Spinal cord (tissue), 10 donors: ENCODE measurements at places on chromosomes 4 and X.

- no peak for DNase-seq
Observed at GRCh38 chr4:136369073-136369472, 1163.2 kb downstream of the PCDH18 start.

DNA sequence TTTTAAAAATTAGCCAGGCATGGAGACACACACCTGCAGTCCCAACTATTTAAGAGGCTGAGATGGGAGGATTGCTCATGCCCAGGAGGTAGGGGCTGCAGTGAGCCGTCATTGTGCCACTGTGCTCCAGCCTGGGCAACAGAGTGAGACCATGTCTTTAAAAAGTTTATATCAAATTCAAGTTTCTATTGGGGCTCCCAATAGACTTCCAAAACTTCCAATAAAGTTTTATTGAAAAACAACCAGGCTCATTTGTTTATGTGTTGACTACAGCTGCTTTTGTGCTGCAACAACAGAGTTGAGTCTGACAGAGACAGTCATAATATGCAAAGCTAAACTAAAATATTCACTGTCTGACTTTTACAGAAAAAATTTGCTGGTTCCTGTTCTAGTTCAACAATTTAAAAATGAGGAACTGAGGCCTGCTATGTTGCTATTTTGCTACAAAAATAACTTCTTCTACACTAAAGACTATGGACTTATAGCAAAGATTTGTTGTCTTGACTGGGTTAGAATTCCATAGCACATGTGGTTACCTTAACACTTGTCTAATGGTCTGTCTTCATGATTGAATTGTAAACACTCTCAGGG is 63.3 kb upstream of the RELL1 start:
- DNase-seq = no peak

DNA sequence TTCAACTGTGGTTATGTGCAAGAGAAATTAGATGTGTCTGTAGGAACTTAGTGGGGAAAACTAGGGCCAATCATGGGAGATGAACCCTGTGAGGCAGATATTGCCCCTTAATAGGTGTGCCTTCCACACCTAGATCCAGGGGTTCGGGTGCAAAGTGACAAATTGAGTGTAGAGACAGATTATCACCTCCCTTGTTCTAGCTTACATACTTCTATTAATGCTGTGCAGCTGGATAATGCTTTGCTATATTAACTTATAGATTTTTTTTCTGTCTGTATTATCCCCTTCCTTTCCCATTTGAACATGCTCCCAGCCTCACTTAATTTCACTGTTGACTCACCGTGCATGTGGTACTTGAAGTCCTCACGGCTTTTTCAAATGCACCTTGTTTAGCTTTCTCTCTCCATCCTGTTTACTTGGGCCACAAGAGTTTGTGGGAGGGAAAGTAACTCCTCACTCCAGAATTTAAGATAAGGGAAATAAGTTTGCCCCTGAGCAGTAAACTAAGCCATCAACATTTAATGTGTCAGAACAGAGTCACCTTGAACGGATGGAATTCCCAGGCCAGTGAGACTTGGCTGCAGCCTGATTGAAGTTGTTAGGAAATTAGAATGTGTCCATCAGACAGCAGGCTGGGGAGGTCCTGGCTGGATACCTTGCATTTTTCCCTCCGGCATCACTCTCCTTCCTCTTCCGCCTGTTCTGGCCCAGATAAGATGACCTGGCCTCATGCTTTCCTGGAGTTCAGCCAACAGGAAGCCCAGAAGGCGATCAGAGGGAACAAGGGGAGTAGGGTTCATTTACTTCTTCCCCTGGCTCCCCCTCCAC is 478.4 kb downstream of the BCOR start:
- no peak for DNase-seq

DNA sequence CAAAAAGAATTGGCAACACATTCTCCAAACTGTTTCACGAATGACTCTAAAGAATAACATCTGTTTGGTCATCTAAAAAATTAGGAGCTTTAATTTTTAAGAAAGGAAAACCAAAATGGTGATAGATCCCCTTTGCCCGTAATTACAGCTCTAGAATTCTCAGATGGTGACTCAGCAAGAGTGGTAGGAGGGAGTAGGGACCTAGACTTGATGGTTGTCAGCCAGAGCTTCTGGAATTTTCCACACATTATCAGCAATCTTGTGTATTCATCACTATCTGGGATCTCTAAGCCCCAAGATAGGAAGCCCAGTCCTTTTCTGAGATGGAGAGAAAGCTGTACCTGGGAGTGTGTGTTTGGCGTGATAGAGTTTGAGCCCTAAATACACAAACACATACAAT is 103.9 kb upstream of the RAB40AL start:
- no peak for DNase-seq

DNA sequence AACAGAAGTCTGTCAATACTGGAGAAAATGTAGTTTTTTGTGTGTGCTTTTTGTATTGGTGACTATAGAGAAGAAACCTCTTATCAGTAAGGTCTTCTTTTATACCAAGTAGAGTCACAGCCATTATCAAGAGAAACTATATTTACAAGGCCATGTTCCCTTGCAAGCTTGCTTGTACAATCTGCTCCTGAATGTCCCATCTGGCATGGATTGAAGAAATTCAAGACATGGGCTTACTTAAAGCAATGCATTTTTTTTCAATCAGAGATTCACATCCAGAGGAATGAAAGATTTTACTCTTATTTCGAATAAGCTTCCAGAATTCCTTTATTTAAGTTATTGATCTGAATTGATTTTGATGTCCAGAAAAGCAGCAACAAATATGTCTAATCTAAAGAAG is 537.3 kb upstream of the RPS6KA3 start:
- DNase-seq = no peak

GRCh38 chr4:159856451-159856850 is 753.6 kb downstream of the RAPGEF2 start:
- no peak for DNase-seq

- no peak for DNase-seq
Observed at GRCh38 chr4:177283167-177283566, 26.5 kb upstream of the NEIL3 start.

GRCh38 chr4:2219233-2219760 is 22.6 kb downstream of the HAUS3 start:
- no peak for DNase-seq

- DNase-seq = no peak
Observed at GRCh38 chrX:69556060-69557011, 52.2 kb downstream of the NALF2 start.

DNA sequence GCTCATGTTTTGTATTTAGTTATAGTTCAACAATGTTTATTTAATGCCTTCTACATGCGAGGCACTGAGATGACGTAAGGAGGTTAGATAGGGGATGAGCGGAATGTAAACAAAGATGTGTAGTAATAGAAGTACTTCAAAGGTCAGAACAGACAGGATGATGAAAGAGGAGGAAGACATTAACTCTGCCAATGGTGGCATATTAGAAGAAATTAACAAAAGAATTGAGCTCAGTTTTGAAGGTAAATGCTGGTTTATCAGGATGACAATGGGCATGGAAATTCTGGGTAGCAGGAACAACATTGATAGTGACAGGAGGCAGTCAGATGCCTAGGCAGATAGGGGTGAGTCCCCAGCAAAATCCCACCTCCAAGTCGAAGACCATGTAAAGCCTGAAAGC is 62.3 kb upstream of the PGRMC2 start:
- no peak for DNase-seq
